SK-N-SH (cell line): ENCODE measurements at places on chromosomes 5 and 9.
A peak's percentile ranks its signal among the peaks of the same experiment; 100 is the strongest.

DNA sequence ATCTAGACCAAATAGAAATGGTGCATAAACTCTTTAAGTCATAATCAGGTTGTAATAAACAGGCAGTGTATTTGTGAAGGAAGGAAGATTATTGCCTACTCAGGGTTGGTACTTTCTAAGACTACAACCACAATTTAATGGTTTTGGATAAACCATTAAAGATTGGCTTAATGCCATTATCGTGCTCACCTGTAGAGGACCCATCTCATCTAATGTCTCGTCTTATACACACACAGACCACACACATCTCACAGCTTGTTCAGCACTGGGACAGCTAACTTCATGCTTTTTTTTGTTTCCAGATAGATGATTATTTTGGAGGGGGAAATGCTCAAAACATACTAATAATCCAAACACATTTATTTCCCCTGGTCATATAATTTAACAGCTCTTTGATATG lies 175.7 kb upstream of the SLC12A2 start:
- no peak for DNase-seq

- DNase-seq = no peak
Measured at GRCh38 chr9:133374612-133375115, 1.2 kb downstream of the SURF4 start.

DNA sequence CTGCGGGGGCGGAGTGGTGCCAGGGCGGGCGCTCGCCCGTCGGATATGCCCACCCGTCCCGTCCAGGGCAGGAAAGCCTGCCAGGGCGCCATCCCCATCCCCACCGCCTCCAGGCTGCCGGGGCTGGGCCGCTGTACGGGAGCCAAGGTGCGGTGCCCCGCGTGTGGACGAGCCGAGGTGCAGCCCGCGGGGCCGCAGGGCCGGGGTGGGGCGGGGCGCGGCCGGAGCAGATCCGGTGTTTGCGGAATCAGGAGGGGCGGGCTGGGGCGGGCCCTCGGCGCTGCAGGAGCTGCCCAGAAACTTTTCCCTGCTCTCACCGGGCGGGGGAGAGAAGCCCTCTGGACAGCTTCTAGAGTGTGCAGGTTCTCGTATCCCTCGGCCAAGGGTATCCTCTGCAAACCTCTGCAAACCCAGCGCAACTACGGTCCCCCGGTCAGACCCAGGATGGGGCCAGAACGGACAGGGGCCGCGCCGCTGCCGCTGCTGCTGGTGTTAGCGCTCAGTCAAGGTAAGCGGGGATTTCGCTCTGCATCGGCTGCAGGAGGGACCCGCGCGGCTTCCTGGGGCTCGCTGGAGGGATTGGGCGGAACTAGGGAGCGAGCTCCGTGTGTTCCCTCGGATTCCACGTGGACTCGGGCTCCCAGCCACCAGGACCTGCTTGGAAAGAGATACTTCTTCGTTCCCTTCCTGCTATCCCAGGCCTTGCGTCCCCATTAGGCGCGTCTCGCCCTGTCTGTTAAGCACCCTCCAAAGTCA lies at the start of gene ITGA2:
Gene ITGA2, plus strand, starts transcription at position 328 of the 756 bp plus-strand sequence. Its CDS starts 117 bp downstream, at position 445.
- peak; percentile 77 for DNase-seq

DNA sequence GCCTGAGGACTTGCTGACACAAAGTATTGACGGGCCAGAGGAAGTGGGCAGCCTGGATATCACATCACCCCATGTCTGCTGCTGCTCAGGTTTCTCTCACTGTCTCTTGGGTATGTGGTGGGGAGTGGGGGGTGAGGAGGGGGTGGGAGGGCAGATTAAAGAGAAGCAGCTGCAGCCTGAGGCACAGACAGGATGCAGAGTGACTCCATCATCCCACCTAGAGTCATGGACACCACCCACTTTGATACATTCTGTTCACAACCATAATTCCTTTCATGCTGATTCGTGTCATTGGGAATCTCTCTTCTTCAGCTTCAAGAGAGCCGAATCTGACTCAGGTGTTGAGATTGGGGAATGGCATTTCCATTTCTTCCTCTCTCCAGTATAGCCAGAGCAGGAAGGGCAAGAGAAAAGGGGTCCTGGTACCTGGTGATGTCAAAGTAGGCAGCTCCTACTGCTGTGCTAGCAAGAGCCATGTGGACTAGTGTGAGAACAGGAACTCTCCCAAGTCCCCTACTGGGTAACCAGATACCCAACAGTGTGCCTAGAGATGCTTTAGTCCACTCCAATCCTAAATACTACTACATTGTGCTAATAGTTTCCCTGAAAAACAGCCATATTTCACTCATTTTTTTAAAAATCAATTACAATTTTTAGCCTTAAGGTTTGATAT lies 22.4 kb downstream of the GRAMD2B start:
- no peak for DNase-seq

DNA sequence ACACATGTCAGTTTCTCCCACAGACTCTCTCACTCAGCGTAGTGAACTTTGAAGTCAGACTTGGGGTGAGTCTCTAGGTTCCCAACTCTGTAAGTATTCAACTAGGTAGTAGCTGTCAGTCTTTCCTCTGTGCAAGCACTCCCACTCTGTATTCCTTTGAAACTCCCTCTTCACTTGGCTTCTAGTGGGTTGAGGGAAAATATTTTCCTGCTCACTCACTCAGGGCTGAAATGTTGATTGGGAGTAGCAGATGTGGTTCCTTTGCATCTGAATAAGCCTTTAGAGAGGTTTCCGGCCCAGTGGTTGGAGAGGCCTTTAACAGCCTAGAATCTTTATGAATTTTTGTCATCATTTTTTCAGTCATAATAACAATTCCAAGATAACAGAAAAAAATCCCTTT lies 18.1 kb upstream of the ARRDC3 start:
- no peak for DNase-seq

GRCh38 chr5:56279291-56279690 lies 46.2 kb upstream of the ANKRD55 start:
- DNase-seq = no peak

- no peak for DNase-seq
Measured at GRCh38 chr9:78383130-78383529, 86.2 kb downstream of the PSAT1 start.

DNA sequence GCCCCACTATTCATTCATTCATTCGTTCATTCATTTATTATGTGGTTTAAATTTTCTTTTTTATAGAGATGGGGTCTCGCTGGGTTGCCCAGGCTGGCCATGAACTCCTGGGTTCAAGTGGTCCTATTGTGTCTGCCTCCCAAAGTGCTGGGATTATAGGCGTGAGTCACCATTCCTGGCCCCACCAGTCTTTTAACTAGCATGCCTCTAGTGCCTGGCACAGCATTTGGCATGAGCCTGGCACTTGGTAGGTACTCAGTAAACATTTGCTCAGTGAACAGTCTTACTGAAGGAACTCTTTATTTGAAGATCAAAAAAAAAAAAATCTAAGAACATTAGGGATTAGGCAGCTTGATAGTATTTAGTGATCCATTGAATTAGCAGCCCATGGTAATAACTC lies 98.1 kb downstream of the KDM4C start:
- DNase-seq = no peak

DNA sequence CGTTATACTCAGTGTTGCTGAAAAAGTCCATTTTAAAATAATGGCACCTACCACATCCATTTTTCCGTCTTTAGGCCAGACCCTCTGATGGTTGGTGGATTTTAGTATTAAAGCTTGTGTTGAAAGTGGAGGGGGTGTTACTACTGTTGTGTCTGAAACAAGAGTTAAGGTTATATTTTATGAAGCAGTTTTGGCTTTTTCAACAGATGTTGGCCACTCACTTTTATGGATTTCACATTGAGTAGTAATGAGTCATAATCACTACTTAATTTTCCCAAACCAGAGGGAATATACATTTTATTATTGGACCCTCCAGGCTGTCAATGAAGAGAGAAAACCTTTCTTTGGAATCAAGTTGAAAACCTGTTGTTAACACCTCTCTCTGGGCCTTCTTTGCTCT lies 88.0 kb downstream of the TRIO start:
- no peak for DNase-seq

GRCh38 chr9:95979446-95979845 lies 104.0 kb downstream of the ERCC6L2 start:
- DNase-seq = no peak

DNA sequence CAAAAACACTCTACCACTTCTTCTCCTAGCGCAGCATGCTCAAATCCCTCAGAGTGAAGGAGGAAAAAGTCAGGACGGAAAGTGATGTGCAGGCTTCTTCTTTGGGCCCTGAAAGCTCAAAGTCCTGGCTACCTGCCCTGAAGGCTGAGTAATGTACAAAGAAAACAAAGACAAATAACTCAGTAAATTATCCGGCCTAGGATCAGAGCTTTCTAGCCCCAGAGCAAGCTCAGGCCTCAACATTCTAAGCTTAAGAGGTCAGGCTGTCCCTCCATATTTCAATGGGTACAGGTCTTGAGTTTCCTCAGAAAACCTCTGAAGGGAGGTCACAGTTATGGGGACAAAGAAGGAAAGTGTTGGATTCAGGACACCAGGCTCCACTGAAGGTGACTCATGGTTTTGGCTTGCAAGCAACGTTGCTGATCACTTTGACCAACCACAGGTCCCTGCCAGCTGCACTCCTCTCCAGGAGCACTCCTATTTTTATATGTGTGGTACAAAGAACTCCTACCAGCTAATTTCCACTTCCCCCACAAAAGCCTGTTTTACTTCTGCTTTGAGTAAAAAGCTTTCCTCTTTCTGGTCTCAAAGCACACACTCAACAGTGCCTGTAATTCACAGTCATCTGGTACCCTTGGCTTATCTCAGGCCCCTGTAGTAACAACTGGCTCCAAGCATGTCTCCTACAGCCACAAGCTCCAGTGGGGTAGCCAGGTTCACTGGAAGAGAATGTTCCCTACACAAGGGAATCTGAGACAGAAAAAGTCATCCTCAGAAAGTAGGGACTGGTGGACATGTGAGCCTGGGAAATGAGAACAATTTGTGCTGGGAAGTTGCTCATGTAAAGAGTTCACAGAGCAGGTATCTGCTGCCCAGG lies 115.7 kb downstream of the UGCG start:
- no peak for DNase-seq

GRCh38 chr5:40904994-40905306 lies 4.3 kb upstream of the C7 start:
- DNase-seq = peak; percentile 15

DNA sequence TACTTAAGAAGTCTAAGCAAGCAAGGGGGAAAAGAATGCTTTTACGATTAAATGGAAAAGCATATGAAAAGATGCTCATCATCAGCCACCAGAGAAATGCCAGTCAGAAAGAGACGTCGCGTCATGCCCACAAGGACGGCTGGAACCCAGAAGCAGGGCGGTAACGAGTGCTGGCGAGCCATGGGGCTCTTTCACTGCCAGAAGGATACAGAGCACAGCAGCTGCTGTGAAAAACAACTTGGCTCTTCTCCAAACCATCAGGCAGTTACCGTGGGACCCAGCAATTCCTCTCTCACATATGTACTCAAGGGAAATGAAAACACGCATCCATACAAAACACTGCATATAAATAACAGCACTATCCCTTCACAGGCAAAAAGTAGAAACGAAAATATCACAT lies 95.5 kb downstream of the CAMSAP1 start:
- peak; percentile 61 for DNase-seq

DNA sequence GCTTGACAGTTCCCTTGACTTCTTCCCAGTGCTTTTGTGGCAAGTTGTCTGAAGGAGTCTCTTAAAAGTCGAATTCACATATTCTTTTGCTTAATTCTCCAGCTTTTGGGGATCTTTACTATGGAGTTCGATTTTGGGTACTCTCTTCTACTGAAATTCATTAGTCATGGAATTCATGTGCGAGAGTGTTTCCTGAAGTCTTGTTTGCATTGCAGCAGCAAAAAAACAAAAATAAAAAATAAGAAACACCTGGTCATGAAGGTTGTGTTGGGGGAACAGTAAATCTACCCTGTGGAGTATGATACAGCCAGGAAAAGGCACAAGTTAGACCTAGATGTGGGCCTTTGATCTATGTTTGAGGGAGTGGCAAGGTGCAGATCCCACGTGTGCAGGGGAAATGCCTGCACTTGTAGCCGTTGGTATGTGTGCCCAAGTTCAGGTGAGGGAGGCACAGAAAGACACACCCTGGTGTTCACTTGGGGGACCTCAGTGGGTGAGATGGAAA lies 55.2 kb downstream of the CFAP77 start:
- DNase-seq = no peak

DNA sequence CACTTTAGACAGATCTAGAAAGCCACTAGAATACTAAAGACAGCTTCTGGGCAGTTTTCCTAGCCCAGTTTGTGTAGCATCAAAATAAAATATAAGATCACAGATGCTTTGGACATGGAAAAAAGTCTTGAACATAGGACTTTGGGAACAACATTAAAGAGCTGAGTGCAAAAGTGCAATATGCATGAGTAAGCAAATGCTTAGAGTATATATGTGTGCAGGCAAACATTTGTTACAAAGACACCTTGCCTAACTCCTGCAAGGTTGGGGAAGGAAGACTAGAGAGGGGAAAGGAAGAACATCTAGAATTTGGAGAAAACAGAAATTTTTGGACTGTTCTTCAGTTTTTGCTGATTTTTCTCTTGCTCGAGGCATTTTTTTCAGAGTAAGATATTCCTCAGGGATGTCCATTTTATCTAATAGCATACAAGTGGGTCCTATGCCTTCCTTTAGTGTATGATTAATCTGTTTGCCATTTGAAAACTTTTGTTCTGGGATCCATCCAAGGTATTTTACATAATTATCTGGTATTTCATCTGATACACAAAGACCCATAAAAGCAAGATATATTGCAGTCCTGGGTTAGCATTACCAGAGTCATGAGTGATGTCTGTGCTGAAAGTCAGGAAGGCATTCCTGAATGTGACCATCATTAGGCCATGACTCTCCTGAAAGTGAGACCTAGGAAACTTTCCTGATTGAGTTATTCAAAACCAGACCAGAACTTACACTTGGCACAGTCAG lies 142.0 kb upstream of the RGMB start:
- DNase-seq = no peak

- no peak for DNase-seq
Measured at GRCh38 chr9:22528485-22528884, 81.9 kb downstream of the DMRTA1 start.

GRCh38 chr5:141590127-141590526 lies 28.7 kb downstream of the DIAPH1 start:
- no peak for DNase-seq
